Immature natural killer cell (primary cell): ENCODE measurements at places on chromosomes 12 and 14. TPM values are rescaled to one million over a fixed set of nuclear protein-coding genes. Genes with fewer than 3 reads are reported as not detected.

GRCh38 chr14:61064856-61065255, 83.8 kb downstream of the SLC38A6 start:
- no peak overlapping the region for H3K4me3 ChIP-seq
- H3K4me1 ChIP-seq: no peaks in the 10 kb centered on the region
- peaks cover 13% of the 10 kb centered on the region for H3K36me3 ChIP-seq
- no peaks in the 10 kb centered on the region for H3K27me3 ChIP-seq
- no peak for DNase-seq

GRCh38 chr12:26599096-26599695, 233.8 kb downstream of the ITPR2 start:
- DNase-seq: no peak
- no peaks in the 10 kb centered on the region for H3K27me3 ChIP-seq
- no peak overlapping the region for H3K27ac ChIP-seq
- no peak overlapping the region for H3K4me3 ChIP-seq

The SYCP3 gene
- polyA plus RNA-seq: not detected

GRCh38 chr12:115598871-115599811, 678.4 kb downstream of the MED13L start:
- H3K27ac ChIP-seq: no peak overlapping the region
- no peak overlapping the region for H3K4me3 ChIP-seq
- no peaks in the 10 kb centered on the region for H3K36me3 ChIP-seq
- no peaks in the 10 kb centered on the region for H3K4me1 ChIP-seq
- peaks cover 9% of the 10 kb centered on the region for H3K27me3 ChIP-seq

The SOCS4 gene
- 1.3 TPM for polyA plus RNA-seq

The ADAMTS20 gene
- not detected for polyA plus RNA-seq

The RTL1 gene
- not detected for polyA plus RNA-seq

The LHX5 gene
- not detected for polyA plus RNA-seq

The MIA2 gene
- polyA plus RNA-seq: 14.1 TPM

- H3K27me3 ChIP-seq: no peaks in the 10 kb centered on the region
- no peaks in the 10 kb centered on the region for H3K36me3 ChIP-seq
- DNase-seq: peak; percentile 63
- peak overlapping the region; percentile 46 for H3K4me3 ChIP-seq
- H3K4me1 ChIP-seq: peaks cover 72% of the 10 kb centered on the region
Measured at GRCh38 chr14:100056964-100057795, 8.0 kb upstream of the EVL start.
